ENCODE measurements at places on chromosomes 7 and 10.
A peak's percentile ranks its signal among the peaks of the same experiment; 100 is the strongest.

- DNase-seq, result peak; percentile 8
Measured at GRCh38 chr7:93923296-93923695, 1.8 kb downstream of the GNG11 start.

DNA sequence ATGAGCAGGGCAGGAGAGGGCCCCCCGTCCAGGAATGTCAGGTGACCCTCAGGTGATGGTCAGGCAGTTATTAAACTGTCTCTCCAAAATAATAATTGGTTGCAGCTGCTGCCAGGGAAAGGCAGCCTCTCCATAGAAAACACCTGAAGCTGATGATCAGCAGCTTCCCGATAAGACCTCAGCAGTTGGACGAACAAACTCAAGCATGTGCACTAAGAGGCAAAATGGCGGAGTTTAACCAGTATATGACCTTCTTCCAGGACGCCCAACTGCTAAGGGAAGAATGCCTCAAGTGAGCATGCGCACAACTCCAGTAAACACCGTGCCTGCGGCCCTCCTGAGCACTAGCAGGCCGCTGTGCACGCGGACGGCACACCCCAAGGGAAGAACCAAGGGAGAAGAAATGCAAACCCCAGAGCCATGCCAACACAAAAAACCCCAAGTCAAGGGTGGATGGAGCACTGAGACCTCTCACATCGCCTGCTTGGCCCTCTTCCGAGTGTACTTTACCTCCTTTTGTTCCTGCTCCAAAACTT, 38.9 kb upstream of the ADARB2 start:
- no peak for DNase-seq

GRCh38 chr10:30868611-30869010, 163.1 kb downstream of the ZNF438 start:
- DNase-seq, result no peak

GRCh38 chr7:13457790-13458189, 531.7 kb downstream of the ETV1 start:
- DNase-seq, result no peak

- no peak for DNase-seq
Measured at GRCh38 chr10:49499305-49499851, 39.5 kb downstream of the ERCC6 start.

GRCh38 chr10:2839081-2839725, 228.1 kb upstream of the PFKP start:
- peak; percentile 3 for DNase-seq

- no peak for DNase-seq
Measured at GRCh38 chr10:17838080-17838648, 29.0 kb downstream of the MRC1 start.

- DNase-seq, result peak; percentile 7
Measured at GRCh38 chr10:72637398-72637857, 11.5 kb upstream of the MICU1 start.

DNA sequence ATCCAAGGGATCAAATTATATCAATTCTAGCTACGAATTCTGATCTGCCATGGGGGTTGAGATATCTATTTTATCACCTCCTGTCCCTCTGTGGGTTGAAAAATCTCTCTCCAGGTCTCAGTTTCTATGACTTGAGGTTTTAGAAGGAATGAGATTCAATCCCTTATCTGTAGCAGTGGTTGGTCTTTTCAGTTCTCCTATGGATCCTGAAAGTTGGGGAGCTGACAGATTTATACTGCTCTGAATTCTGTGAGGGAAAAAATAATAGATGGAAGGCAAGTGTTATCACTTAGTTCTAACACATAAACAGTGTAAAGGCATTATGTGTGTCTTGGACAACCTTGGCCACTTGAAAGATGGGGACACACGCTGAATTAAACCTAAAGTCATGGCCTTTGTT, 15.8 kb upstream of the FBXW4 start:
- no peak for DNase-seq

- DNase-seq, result peak; percentile 60
Measured at GRCh38 chr7:114070246-114070645, 151.4 kb upstream of the PPP1R3A start.
